ENCODE measurements at places on chromosomes 3 and 15. TPM values are rescaled to one million over a fixed set of nuclear protein-coding genes. Genes with fewer than 3 reads are reported as not detected.

GRCh38 chr15:48102167-48102566 is 18.6 kb upstream of the SLC24A5 start:
- H3K27me3 ChIP-seq = peaks cover 18% of the 10 kb centered on the region
- H3K4me3 ChIP-seq = no peak overlapping the region
- no peaks in the 10 kb centered on the region for H3K4me1 ChIP-seq

GRCh38 chr3:15645740-15646501 is 44.4 kb downstream of the BTD start:
- H3K27ac ChIP-seq = no peak overlapping the region
- H3K36me3 ChIP-seq = peaks cover 10% of the 10 kb centered on the region
- H3K4me3 ChIP-seq = no peak overlapping the region
- H3K27me3 ChIP-seq = peaks cover 4% of the 10 kb centered on the region
- no peak for DNase-seq

DNA sequence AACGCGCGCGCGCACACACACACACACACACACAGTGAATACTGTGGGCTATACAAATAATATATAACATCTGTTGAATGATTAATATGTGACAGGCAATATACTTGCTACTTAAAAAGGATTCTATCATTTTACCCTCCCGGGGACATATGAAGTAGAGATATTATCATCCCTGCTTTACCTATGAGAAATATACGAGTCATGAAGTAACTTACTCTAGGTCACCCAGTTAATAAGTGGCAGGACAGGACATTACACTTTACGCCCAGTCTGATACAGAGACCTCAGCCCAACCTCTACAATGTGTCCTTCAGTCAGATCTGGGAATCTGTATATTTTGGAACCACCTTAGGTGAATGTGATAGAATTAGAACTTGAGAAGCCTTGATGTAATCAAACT is 55.4 kb downstream of the CCDC54 start:
- no peak overlapping the region for H3K27ac ChIP-seq
- peaks cover 13% of the 10 kb centered on the region for H3K27me3 ChIP-seq
- H3K4me1 ChIP-seq = peaks cover 12% of the 10 kb centered on the region
- DNase-seq = no peak

- H3K4me3 ChIP-seq = no peak overlapping the region
- H3K4me1 ChIP-seq = peaks cover 4% of the 10 kb centered on the region
- DNase-seq = peak; percentile 64
- peaks cover 3% of the 10 kb centered on the region for H3K27me3 ChIP-seq
- H3K36me3 ChIP-seq = no peaks in the 10 kb centered on the region
- H3K27ac ChIP-seq = no peak overlapping the region
Observed at GRCh38 chr3:88195951-88196434, 46.2 kb downstream of the C3orf38 start.

GRCh38 chr3:105798381-105798934 is 70.4 kb downstream of the CBLB start:
- peaks cover 25% of the 10 kb centered on the region for H3K36me3 ChIP-seq
- no peak overlapping the region for H3K4me3 ChIP-seq
- no peak for DNase-seq
- H3K27me3 ChIP-seq = no peaks in the 10 kb centered on the region
- peaks cover 70% of the 10 kb centered on the region for H3K4me1 ChIP-seq

DNA sequence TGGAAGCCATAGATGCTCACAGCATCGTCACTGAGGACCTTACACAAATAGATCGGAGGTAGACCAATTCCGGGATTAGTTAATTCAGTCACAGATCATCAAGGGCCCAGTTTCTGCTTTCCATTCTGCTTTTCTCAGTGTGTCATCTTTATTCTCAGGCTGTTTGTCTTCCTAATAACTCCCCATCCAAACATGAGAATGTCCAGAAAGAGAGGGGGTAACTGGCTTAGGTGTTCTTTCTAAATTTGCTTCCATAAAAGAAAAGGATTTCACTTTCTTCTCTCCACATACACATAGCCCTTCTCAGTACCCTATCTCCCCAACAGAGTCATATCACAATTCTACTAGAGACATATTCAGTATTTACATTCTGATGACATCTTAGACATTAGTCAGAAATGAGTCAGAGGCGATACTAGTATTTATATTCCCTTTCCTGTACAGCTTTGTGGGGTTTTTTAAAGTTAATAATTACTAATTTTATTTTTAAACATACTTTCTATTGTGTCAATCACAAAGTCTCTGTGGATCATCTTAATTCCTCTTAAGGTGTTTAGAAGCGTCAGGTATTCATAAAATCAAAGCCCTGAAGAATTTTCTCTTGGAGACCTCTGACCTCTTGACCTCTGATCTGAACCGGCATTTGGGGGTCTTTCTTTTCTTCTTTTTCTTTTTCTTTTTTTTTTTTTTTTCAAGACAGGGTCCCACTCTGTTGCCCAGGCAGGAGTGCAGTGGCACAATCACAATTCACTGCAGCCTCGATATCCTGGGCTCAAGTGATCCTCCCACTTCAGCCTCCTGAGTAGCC is 24.3 kb upstream of the IL12A start:
- H3K4me1 ChIP-seq = peaks cover 5% of the 10 kb centered on the region

GRCh38 chr15:75809986-75810750 is 33.1 kb upstream of the UBE2Q2 start:
- DNase-seq = peak; percentile 31
- no peaks in the 10 kb centered on the region for H3K36me3 ChIP-seq
- H3K4me1 ChIP-seq = no peaks in the 10 kb centered on the region
- no peak overlapping the region for H3K4me3 ChIP-seq
- no peaks in the 10 kb centered on the region for H3K27me3 ChIP-seq

GRCh38 chr15:35444557-35445204 is 101.3 kb downstream of the DPH6 start:
- no peak overlapping the region for H3K27ac ChIP-seq
- no peaks in the 10 kb centered on the region for H3K27me3 ChIP-seq
- no peak overlapping the region for H3K4me3 ChIP-seq

GRCh38 chr15:101269479-101270223 is 7.6 kb downstream of the SELENOS start:
- peaks cover under 1% of the 10 kb centered on the region for H3K4me1 ChIP-seq
- H3K27me3 ChIP-seq = no peaks in the 10 kb centered on the region
- DNase-seq = no peak
- H3K36me3 ChIP-seq = peaks cover 23% of the 10 kb centered on the region
- H3K4me3 ChIP-seq = no peak overlapping the region
- H3K27ac ChIP-seq = no peak overlapping the region

DNA sequence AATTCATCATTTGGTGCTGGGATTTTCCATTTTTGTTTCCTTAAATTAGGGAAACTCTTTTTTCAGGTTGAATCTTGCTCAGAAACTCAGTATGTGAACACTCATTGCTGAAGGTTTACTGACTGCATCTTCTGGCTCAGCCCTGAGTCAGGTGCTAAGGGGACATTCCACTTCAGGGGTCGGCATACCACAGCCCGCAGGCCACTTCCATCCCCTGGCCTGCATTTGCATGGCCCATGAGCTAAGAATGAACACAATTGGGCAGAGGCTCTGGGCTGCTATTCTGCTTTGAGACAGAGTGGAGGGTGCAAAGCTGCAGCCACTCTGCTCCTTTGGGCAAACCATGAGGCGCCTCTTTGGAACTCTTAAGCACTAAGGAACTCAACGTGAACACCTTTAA is 165.0 kb downstream of the FEZF2 start:
- DNase-seq = no peak
- H3K4me3 ChIP-seq = no peak overlapping the region
- no peaks in the 10 kb centered on the region for H3K4me1 ChIP-seq
- H3K36me3 ChIP-seq = no peaks in the 10 kb centered on the region

DNA sequence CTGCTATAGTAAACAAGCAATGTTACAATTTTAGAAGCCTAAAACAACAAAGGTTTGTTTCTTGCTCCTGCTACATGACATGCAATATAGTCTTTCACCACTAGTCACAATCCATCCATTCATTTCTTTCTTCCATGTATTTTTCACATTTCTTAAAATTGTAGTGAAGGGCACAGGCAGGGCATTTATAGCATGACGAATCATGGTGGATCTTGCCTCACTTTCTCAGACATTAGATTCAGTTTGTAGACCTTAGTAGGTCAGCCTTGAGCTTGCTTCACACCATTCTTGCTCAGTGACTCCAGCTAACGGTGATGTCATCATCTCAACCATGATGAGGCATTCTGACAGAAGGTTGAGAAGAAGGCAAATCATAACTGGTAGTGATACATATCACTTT is 546.8 kb downstream of the TBL1XR1 start:
- H3K4me3 ChIP-seq = no peak overlapping the region
- DNase-seq = no peak
- H3K36me3 ChIP-seq = no peaks in the 10 kb centered on the region
- no peaks in the 10 kb centered on the region for H3K4me1 ChIP-seq
- no peak overlapping the region for H3K27ac ChIP-seq
- H3K27me3 ChIP-seq = no peaks in the 10 kb centered on the region

DNA sequence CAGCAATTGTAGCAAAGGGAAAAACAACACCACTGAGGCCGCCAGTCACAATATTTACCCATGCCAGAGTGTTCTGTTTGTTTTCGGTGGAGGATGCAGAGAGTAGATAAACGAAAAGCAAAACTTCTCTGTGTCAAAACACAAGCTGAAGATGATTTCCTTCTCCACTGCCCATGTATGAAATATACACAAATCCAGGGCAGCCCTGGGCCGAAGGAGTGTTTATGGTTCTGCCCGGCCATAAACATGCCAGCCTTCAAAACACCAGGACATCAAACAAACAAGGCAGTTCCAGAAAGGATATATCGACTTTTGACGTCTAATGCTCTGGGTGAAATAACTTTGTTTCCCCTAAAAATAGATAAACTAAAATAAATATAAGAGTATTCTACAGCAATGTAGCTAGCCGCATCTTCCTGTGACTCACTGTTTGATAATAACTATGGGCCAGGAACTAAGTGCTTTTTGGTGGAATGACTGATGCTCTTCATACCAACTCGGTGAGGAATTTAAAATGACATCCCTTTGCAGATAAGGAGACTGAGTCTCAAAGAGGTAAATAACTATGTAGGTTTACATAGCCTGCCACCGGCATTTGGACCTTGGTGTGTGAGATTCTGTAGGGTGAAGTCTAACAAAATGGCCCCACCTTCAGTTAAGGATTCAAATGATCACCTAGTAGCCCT is 82.8 kb downstream of the MAGI1 start:
- no peaks in the 10 kb centered on the region for H3K36me3 ChIP-seq
- H3K4me3 ChIP-seq = no peak overlapping the region
- no peak for DNase-seq
- H3K27me3 ChIP-seq = peaks cover 3% of the 10 kb centered on the region

GRCh38 chr3:73453666-73454065 is 171.1 kb downstream of the PDZRN3 start:
- no peaks in the 10 kb centered on the region for H3K36me3 ChIP-seq
- H3K27me3 ChIP-seq = no peaks in the 10 kb centered on the region
- H3K27ac ChIP-seq = no peak overlapping the region
- no peaks in the 10 kb centered on the region for H3K4me1 ChIP-seq

DNA sequence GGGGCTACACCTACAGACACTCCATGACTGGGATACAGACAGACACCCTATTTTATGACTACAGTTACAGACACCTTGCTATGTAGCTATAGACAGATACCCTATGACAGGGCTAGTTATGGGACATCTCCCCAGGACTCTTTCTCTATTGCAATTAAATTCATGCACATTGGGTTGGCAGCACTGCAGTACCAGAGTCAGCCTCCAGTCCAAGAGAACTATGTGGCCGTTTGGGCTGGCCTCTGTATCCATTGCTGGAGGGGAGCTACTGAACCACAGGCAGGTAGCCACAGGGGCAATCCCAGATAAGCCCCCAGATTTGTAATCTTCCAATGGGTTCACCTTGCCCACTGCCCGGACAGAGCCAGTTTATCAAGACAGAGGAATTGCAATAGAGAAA is 108.4 kb upstream of the SPATA16 start:
- no peak for DNase-seq
- no peak overlapping the region for H3K4me3 ChIP-seq
- no peak overlapping the region for H3K27ac ChIP-seq
- H3K36me3 ChIP-seq = no peaks in the 10 kb centered on the region

Gene GOLGA8S
- 0.05 TPM for total RNA-seq

Gene NR2C2
- total RNA-seq = 61.3 TPM

Gene ARPIN
- total RNA-seq = not detected
